ENCODE measurements at places on chromosomes 4 and X. TPM values are rescaled to one million over a fixed set of nuclear protein-coding genes. Genes with fewer than 3 reads are reported as not detected.

The SERTM2 gene
- not detected for total RNA-seq

The F11 gene
- not detected for total RNA-seq

The CCSER1 gene
- 1.4 TPM for total RNA-seq

The STARD8 gene
- not detected for total RNA-seq

The PHEX gene
- total RNA-seq = 1.2 TPM

The MAGEA11 gene
- total RNA-seq = not detected

The MCF2 gene
- 0.42 TPM for total RNA-seq

The CNKSR2 gene
- 3.3 TPM for total RNA-seq

The ZNF630 gene
- 1.6 TPM for total RNA-seq

The RTL5 gene
- 0.09 TPM for total RNA-seq

The SRPX gene
- total RNA-seq = 11.2 TPM

The PAGE1 gene
- not detected for total RNA-seq

The CT45A6 gene
- total RNA-seq = not detected

The ERCC6L gene
- total RNA-seq = 5.8 TPM

The LINC00632 gene
- 1.2 TPM for total RNA-seq

The FNIP2 gene
- 5.6 TPM for total RNA-seq

The ZGRF1 gene
- 5.6 TPM for total RNA-seq

All from airway epithelial cell (primary cell).